ENCODE measurements at places on chromosomes 13 and 19.

DNA sequence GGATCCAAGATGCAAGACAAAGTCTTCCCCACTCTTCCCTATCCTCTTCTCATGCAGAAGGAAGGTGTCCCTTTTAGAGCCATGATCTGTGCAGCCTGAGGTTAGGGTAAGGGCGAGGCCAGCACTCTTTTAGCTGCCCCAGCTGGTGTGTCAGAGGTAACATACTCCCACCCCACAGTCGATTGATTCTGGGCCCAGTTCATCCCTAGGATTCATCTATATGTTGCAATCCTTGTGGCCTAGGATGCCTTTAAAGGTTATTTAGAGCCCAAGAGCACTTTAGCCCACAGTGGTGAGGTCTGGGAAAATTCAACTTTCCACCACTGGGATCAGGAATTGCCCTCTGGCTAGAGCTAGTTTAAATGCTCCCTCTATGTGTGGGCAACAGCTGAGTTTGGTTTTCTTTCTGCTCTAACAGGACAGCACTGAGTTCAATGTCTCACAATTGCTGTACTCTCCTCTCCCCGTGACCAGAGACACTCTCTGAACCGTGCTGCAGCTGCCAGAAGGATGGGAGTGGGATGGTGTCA is 201.3 kb upstream of the SERP2 start:
- no peak for DNase-seq

- DNase-seq, result no peak
Observed at GRCh38 chr19:48378194-48378570, 13.2 kb downstream of the KDELR1 start.

- DNase-seq, result no peak
Observed at GRCh38 chr19:31352782-31353651, 3.8 kb upstream of the TSHZ3 start.

DNA sequence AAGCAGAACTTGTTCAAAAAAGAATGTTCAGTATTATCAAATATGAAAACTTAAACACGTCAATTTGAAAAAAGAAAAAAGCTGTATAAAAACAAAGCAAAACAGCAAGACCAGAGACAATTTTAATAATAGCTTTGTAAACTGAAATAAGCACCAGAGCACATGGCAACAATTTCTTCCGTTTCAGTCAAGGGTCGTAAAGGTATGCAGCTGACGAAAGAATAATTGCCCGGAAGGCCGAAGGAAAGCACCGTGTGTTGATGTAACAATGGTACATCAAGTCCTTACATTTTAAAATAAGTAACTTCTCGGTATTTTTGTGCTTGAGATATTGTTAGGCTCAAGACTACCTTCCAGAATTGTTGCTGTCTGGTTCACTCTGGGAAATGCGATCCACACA is 1.7 kb downstream of the PROSER1 start:
- DNase-seq, result peak; percentile 39

GRCh38 chr19:6056801-6057650 is 53.3 kb downstream of the RFX2 start:
- DNase-seq, result peak; percentile 99

GRCh38 chr13:84127597-84128128 is 245.4 kb upstream of the SLITRK1 start:
- DNase-seq, result no peak

- DNase-seq, result no peak
Observed at GRCh38 chr19:2811221-2811722, 8.4 kb upstream of the ZNF554 start.

DNA sequence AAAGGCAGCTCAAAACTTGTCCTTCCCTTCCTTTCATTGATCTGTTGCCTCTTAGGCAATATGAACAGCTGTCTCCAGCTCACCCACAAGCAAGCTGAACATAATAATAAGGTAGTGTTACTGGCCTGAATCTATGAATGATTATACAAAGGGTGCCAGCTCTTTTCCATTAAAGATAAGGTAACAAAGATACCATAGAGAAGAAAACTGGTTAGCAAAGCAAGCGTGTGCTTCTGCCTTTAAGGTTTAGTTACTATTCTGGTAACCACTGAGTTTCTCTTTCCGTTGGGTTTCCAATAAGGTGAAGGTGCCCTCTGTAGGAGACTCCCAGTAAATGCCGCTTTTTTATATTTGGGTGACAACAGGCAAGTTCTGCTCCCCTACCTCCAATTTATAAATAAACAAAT is 12.1 kb upstream of the DACH1 start:
- DNase-seq, result peak; percentile 51

- no peak for DNase-seq
Observed at GRCh38 chr13:94692030-94692429, 20.3 kb downstream of the SOX21 start.

DNA sequence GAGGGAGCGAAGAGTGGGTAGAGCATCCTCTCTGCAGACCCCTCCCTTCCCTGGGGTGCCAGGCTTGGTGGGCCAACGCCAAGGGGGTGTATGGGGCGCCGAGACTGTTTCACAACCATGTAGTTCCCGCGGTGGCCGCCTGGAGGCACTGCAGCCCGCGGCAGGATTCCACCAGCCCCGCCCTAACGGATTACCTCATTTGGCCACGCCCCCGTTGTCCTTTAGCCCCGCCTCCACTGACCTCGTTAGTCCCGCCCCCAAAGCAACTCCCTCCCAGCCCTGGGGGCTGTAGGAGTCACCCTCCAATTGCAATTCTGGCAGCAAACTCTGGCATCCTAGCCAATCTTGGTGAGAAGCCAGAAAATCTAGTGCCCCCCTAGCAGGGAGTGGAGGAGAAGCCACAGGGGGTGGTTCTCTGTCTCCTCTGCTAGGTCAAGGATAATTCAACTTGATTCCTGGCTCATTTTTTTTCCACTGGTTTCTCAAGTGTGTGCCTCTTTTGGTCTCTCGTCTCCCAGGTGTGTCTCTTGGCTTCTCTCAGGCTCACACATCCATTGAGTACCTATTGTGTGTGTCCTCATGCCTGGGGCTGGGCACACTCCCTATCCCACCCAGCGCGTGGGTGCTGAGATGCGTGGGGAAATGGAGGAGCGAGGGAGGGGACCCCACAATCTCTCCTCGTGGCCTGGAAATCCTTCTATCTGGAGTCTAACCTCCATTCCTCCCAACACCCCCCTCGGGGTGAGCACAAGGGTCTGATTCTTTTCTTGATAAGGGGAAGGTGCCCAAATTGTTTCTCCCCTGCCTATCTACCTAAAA is 2.0 kb downstream of the OLFM2 start:
- peak; percentile 71 for DNase-seq

GRCh38 chr19:47027586-47028088 is 8.0 kb downstream of the NPAS1 start:
- no peak for DNase-seq

DNA sequence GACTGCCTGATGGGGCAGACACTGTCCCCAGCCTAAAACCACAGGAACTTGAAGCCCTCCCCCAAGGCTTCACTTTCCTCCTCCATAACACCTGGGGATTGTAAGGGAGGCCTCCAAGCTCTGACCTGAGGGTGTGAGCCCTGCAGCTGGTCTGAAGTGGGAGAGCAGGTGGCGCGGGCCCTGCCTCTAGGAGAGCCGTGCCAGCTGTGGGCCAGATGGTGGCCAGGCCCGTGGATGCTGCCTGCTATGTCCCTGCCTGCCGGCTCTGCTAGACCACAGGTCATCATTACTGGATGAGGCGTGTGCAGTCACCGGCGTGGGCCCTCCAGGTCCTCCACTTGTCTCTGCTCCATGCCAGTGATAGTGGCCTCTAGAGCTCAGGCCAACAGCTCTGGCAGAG is 3.5 kb upstream of the KLHL26 start:
- no peak for DNase-seq

DNA sequence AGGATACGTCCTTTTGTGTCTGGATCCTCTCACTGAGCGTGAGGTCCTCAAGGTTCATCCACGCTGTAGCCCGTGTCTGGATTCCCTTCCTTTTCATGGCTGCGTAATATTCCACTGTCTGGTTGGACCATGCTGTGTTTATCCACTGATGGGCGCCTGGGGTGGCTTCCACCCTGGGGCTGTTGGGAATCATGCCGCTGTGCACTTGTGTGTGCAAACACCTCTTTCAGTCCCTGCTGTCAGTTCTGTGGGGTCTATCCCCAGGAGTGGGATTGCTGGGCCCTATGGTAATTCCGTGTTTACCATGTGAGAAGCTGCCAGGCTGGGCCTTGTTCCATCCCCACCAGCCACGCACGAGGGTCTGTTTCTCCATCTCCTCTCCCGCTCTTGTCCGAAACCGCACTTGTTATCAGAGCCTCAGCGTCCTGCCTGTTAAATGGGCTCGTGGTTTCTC is 98.6 kb downstream of the GADD45B start:
- DNase-seq, result no peak

DNA sequence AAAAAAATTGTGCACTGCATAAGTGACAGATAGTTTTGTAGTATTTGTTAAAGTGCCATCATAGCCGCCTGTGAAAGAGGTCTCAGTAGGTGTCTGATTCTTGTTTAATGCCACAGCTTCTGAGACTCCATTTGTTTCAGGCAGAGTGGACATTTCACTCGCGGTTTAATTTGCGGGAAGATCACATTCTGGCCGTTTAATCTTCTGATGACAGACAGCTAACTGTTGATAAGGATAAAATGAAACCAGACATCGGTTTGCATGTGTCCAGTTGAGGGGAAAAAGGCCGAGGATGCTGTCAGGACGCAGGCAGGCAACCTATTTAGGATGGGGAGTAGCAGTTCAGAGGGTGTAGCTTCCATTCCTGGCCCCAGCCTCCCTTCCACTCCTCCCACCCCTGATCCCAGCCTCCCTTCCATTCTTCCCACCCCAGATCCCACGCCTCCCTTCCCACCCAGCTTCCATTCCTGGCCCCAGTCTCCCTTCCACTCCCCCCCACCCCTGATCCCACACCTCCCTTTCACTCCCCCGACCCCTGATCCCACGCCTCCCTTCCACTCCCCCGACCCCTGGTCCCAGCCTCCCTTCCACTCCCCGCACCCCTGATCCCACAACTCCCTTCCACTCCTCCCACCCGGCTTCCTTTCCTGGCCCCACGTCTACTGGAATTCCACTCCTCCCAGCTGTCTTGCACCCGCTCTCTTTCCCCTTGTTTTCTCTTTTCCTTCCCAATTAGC is 23.8 kb downstream of the ATP11A start:
- no peak for DNase-seq

GRCh38 chr19:55935206-55935605 is 3.1 kb upstream of the NLRP13 start:
- DNase-seq, result no peak

All from lung microvascular endothelial cell (primary cell).